ENCODE measurements at places on chromosomes 13 and 19.

DNA sequence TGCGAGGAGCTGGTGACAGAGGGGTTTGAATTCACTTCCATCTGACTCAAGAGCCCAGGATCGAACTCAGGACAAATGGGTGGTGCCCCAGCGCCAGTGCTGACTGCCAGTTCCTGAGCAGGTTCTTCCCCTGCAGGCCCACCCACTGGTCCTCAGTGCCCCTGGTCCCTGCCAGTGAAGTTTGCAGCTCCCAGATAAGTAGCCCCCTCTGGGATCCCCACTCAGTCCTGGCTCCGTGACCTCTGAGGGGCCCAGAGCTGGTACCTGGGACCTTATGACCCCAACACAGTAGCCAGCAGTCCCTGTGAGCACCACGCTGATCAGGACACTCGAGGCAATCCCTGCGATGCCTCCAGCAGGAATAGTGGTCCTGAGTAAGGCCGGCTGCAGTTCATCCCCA is 11.3 kb upstream of the CEACAM20 start:
- no peak for DNase-seq

DNA sequence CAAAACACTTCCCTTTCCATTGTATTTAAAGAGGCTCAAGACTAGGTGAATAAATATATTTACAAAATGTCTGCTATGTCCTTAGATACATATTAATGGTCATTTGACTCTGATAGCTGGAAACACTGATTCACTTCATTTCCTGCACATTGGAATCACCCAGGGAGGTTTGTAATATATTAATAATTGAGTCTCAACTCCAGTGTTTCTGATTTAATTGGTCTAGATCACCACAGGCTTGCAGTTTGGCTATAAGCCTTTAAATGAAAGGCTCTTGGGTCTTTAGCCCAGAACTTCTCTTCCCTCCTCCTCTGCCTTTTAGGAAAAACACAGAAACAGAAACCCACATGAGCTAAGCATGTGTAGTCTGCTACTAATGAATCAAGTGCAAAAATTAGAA is 378.0 kb downstream of the TBC1D4 start:
- no peak for DNase-seq

- no peak for DNase-seq
Observed at GRCh38 chr19:32750441-32751055, 31.0 kb downstream of the TDRD12 start.

DNA sequence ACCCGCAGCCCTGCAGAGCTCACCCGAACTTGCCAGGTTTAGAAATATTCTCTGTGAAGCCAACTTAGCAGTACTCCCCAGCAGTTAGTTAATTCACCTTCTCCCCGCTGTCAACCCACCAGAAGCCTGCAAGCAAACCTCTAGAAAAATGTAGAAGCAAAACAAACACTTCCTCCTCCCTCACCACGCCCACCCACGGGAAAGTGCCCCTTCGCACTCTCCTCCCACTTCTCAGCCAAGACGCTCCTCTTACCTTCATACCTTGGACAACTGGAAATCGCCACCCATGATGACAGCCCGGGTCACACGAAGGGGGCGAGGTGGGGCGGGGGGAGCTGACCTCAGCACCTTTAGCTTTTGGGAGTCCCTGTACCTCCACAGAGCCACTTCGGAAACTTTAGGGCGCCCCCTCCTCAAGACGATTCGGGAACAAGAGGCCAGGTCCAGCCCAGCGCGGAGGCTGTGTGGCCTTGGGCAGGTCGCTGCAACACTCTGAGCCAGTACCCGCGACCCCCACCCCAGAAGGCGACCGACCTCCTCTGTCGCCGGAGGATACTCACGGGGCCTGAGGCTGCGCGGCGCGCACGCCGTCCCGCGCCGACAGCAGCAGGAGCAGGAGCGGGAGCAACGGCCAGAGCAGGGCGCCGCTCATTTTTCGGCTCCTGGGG is 485 bp downstream of the CPAMD8 start:
- no peak for DNase-seq

- DNase-seq = no peak
Observed at GRCh38 chr13:23350009-23350408, 83.5 kb downstream of the SACS start.

GRCh38 chr13:20489185-20489820 is 36.4 kb downstream of the CRYL1 start:
- no peak for DNase-seq

GRCh38 chr13:20221772-20222171 is 10.3 kb downstream of the GJB6 start:
- no peak for DNase-seq

GRCh38 chr19:53102206-53102755 is 941 bp downstream of the ZNF160 start:
- peak; percentile 18 for DNase-seq
